ENCODE measurements at places on chromosomes 6 and 20.
A peak's percentile ranks its signal among the peaks of the same experiment; 100 is the strongest.

DNA sequence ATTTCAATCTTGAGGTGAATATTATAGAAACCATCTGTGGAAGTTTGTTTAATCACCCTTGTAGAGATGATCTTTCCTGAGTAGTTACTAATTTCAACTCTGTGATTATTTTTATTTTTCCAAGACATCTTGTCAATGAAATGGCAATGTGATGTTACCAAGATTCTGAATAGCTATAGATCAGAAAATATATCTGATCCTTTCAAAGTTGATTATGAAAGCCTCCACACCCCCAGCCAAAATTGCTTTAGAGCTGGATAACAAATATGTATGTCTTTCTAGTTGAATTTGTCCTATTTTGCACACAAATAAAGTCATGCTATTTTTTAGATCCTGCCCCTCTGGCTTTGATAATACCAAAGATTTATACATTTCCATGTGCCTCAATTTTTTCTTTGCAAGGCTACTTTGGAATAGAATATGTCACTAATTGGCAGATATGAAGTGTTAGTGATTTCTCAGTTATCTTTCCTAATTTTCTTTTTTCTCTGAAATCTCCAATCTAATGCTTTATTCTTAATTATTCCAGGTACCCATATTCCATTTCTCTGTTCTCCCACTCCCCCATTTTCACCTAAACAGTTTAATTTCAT is 5.0 kb downstream of the SIM1 start:
- DNase-seq = no peak

- no peak for DNase-seq
Measured at GRCh38 chr6:101845172-101845571, 451.7 kb downstream of the GRIK2 start.

DNA sequence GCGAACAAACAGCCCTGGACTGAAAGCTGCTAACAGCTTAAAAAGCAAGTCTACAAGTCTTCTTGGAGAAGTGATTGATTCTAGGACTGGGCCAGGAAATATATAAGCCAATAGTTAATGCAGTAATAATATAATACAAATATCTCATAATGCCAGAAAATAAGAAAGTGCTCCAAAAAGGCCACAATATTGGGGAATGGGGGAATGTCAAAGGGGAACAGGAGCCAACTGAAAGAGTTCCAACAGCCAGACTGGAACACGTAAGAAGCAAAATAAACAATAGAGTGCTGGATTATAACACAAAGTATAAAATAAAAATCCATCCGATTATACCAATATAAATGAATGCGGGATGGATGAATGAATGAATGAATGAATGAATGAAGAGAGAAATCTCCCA is 295.8 kb downstream of the NRN1 start:
- no peak for DNase-seq

DNA sequence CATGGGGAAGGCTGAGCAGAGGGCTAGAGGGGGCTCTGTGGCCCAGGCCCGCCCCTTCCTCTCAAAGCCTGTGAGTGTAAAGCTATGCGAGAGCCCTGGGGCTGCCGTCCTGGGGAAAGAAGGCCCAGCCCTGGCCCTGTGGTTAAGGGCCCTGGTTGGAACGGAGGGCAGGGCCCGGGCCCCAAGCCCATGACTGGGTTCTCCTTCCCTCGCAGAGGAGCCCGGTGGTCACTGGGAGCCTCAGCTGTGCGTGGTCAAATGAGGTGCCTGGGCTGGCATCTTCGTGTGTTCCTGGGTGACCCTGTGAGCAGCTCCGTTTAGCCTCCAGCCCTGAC is 56.0 kb downstream of the SMOC2 start:
- DNase-seq = no peak

GRCh38 chr6:38182426-38182825 is 362.9 kb downstream of the ZFAND3 start:
- peak; percentile 56 for DNase-seq

DNA sequence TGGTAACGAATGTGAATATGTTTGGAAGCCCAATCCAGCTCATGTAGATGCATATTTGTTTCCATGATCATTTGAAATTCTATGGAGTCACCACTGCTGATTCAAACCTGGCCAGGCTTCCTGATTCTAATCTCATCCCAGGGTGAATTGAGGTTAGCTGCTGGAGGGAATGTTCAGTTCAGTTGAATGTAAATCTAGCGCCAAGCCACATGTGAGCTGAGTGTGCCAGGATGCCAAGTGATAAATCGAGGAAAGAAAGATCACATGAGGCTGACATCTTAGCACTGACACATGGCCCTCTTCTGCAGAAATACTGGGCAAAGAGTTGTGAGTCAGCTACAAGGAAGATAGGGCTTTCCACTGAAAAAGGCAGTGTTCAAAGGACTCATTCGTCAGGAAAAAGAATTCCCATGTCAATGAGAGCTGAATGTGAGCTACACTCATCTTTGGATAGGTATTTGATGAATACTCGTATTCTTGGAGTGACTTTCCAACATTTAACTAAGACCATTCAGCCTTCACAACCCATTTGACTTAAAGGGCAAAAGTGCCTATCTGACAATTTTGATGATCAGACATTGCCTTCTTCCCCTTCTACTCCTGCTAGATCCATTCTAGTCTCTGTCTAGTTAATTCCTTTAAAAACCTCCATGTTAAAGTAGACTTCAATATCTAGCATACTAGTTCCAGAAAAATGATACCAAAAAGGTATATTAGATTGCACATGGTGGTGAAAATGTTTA is 172.1 kb downstream of the MTFR2 start:
- DNase-seq = no peak

- no peak for DNase-seq
Measured at GRCh38 chr20:20979934-20980333, 126.2 kb downstream of the LINC00237 start.

GRCh38 chr6:32058511-32058963 is 20.3 kb downstream of the CYP21A2 start:
- DNase-seq = no peak

DNA sequence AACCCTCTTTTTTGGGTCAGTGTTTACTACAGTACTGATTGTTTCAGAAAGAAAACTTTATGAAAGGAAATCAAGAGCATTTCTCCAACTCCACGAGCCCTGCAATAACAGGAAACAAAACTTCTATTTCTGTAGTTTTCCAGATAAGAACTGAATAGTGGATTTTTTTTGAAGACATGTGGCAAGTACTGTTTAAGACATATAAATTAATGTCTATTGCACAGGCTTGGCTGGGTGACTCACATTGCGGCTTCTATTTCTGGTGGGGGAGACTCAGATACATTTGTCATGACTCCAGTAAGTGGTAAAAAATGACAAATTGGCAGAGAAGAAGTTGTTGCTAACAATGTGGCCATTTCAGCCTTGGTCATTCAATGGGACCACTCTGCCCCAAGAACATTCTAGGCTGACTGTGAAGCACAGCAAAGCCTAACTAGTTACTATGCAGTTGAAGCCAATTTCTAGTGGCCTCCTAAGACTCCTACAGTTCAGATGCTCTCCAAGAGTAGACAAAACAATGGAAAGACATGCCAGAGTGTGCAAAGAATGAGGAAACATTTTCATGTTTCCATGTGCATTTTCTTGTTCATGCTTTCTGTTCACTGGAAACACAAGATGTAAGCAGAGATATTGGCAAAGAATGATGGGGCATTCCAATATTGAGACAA is 200.9 kb downstream of the EDN1 start:
- DNase-seq = no peak

- no peak for DNase-seq
Measured at GRCh38 chr20:35319871-35320197, 27.6 kb upstream of the FAM83C start.

- DNase-seq = no peak
Measured at GRCh38 chr6:52162940-52163908, 23.0 kb upstream of the IL17A start.

GRCh38 chr6:40163924-40164323 is 229.7 kb upstream of the MOCS1 start:
- DNase-seq = no peak

DNA sequence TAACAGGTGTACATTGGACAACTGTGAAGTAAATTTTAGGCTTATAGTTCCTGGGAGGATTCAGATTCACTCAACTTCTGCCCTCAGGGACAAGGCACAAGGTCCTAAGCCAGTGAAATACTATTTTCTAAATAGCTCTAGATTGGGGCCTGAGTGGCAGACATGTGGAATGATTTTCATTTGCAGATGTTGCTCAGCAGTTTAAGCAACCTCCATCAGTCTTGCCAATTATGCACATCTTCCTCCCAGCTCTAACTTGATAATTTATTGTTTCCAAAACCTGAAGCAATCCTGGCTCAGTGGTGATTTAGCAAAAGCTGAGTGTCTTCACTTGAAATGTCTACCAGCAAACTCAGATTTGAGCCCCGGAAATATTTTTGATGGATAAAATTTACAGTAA is 116.2 kb downstream of the SCP2D1 start:
- no peak for DNase-seq

DNA sequence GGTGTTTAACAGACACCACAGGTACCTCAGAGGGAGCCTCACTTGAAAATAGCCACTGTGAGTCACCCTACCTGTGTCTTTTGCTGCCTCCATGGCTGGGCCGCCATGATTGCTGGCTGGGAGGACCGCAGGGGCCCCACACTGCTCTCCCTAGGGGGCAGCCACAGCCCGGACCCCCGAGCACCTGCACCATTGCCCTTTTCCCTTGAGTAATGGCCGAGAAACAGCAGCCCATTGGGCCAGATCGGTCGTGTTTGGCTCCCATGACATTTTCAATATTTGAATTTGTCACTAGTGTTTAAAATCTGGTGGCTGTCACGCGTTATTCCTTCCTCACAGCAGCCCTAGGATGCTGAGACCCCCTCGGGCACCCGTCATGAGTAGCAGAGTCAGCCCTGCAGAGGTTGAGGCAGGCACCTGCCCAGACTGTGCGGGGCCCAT is 6.7 kb downstream of the ZBP1 start:
- no peak for DNase-seq

DNA sequence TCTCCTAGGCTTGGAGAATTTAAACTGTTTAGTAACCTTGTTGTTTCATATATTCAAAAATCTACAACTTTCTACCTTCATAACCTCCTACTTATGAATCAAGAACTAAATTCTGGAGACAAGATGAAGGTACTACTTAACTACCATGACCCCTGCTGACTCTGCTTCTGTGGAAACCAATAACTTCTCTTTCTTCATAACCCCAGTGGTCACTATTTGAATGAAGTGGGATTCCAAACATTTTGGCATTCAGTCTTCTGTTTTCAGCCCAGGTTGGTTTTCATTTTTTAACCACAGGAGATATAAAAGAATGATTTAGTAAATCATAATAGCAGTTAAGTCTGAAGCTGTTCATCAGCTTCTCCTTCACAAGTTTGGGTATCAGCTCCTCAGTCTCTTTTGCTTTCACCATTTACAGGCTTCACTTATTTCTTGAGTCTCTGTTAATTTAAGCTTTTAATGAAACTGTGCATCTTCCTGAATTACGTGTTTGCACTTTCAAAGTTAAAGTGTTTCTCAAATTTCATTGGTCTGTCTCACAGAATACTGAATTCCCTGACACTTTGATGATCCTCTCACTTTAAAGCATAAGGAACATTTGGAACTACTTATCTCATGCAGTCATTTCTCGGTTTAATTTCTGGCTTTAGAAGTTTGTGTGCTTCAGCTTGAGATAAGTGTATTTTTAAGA is 9.5 kb downstream of the SENP6 start:
- no peak for DNase-seq

DNA sequence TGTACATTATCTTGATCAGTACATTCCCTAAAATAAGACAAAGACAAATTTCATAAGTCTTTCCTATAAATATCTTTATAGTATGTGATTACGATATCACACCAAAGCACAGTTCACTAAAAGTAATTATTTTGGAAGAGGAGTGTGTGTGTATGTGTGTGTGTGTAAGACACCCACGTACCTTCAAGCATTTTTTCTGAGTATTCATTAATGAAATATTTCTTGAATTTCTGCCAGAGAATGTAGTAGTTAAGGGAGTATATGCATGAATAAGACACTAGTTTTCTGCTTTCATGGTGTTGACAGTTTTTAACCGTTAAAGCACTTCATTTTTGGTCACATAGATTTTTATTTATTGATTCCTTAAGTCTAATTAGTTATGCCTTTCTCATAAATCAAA is 36.8 kb downstream of the MANEA start:
- DNase-seq = no peak

- no peak for DNase-seq
Measured at GRCh38 chr6:116200619-116201249, 53.1 kb downstream of the TSPYL4 start.

DNA sequence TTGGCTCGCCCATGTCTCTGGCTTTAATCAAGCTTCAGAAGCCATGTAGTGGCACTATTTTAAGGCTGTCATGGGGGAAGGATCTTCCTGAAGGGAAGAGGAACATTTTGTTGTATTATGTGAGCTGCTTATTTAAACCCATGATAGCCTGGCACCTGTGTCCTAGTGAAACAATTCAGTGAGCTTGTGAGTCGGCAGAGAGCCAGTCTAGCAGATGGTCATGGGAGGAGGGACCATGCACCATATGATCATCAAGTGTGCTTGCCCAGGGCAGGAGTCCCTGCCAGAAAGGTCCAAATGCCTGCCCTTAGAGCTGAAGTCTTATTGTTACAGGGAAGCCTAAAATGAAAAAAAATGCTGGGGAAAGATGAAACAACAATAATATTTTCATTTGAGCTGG is 132.9 kb downstream of the PRDM13 start:
- DNase-seq = no peak

DNA sequence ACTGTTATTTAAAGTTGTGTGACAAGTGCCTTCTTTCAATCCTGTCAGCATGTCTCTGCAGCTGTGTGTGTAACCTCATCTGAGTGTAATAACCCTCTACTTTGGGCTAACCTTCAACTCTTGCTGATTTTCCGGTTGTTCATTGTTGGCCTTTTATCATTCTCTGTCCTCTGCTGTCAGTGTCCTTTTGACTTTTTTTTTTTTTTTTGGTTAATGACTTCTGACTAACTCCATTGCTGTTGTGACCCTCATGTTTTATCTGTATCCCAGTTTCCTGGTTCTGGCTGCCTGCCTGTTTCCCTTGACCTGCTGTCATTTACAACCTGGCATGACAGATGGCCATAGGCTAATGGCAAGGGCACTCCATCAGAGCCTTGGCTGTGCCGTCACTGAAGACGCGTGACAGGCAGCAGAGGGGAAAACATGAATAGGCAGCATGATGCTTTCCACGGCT is 145.7 kb upstream of the MAN1A1 start:
- DNase-seq = no peak

- no peak for DNase-seq
Measured at GRCh38 chr6:45491048-45491735, 113.5 kb upstream of the SUPT3H start.

DNA sequence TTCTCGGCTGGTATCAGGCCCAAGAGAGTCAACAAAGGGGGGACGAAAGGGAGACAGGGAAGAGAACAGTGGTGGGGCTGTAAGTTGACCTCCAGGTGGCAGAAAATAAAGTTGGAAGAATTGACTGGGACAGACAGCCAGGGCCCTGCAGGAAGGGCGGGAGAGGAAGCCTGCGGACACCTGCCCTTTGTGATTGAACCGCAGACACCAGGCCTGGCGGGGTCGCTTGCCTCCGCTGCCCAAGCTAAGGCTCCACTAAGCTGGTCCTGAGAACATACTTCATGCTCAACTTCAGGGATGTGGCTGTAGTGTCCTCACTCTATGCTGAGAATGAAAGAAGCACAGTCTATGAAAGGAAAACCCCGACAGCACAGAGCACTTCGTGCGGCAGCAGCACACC is 53.8 kb downstream of the RPP40 start:
- DNase-seq = no peak
